Lower leg skin (tissue), 4 donors: ENCODE measurements at places on chromosomes 12 and 14. TPM values are rescaled to one million over a fixed set of nuclear protein-coding genes. Genes with fewer than 3 reads are reported as not detected.

The TMEM132C gene
- 3.4 TPM for total RNA-seq

The ZNF140 gene
- 19.1 TPM for total RNA-seq

The NAV3 gene
- total RNA-seq, result 22.5 TPM

The KRT6C gene
- total RNA-seq, result 1.0 TPM

The ARHGAP9 gene
- total RNA-seq, result 6.6 TPM

The MYF6 gene
- not detected for total RNA-seq
